ENCODE measurements at places on chromosomes 16 and 17. TPM values are rescaled to one million over a fixed set of nuclear protein-coding genes. Genes with fewer than 3 reads are reported as not detected.

DNA sequence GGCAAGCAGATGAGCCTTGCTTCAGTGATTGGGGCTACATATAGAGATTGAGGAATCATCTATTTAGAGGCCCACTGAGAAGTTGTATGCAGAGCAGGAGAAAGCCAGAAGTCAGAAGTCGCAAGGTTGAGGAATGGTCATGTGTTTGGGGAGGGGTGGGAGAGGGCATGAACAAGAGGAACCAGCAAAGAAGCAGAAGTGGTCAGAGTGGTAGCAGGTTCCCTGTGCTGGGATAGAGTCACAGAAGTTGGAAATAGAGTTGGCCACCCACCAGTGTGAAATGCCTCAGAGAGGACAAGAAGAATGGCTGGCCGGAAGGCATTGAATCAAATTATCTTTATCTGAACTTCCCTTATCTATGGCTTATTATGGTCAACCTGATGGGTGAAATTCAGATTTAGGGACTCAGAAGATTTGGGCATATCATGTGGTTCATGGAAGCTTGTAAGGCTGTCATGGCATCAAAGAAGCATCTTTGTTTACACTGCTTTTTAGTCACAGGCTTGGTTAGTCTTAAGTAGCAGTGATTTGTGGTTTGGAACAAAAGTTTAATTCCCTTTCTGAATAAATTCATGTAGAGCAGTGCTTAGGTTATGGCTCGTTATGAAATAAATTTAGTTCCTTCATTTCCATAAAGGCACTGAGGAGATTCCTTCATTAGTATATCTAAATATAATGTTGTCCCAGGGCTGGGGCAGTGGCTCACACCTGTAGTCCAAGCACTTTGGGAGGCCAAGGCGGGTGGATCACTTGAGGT, 19.7 kb downstream of the MAP3K3 start:
- no peak for DNase-seq

Gene OR4D1
- not detected for total RNA-seq

DNA sequence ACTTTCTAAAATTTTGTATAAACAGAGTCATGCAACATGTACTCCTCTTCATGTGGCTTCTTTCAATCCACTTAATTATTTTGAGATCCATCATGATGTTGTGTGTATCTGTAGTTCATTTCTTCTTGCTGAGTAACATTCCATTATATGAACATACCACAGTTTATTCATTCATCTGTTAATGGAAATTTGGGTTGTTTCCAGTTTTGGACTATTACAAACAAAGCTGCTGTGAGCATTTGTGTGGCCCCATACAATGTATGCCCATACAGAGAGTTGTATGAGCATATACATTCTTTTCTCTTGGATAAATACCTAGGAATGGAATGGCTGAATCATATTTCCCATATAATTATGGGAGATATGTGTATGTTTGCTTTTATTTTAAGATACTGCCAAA, 85.6 kb downstream of the CLEC16A start:
- DNase-seq: no peak

GRCh38 chr16:11835891-11836649, 15.3 kb downstream of the RSL1D1 start:
- no peak for DNase-seq

DNA sequence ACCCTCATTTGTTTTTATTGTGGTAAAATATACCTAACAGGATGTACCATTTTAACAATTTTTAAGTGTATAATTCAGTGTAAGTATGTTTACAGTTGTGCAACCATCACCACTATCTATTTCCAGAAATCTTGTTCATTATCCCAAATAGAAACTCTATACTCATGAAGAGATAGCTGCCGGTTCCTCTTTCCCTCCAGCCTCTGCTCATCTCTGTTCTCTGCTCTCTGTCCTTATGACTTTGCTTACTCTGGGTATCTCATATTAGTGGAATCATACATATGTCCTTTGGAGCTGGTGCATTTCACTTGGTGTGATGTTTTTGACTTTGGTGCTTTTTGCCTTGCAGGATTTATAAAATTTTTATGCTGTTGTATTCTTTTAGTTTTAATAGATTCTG, 19.4 kb downstream of the CYLD start:
- DNase-seq: no peak

- DNase-seq: no peak
These were observed 1.2 kb downstream of the TRIM65 start for GRCh38 chr17:75895370-75896155.

Gene DOC2B
- 4.5 TPM for total RNA-seq

Gene MT2A
- total RNA-seq: 95.2 TPM

Gene CDH5
- total RNA-seq: 58.4 TPM

Gene XAF1
- total RNA-seq: 16.8 TPM

GRCh38 chr16:2447920-2448583, 11.9 kb upstream of the TEDC2 start:
- no peak for DNase-seq

Gene PSMC5
- 145 TPM for total RNA-seq

DNA sequence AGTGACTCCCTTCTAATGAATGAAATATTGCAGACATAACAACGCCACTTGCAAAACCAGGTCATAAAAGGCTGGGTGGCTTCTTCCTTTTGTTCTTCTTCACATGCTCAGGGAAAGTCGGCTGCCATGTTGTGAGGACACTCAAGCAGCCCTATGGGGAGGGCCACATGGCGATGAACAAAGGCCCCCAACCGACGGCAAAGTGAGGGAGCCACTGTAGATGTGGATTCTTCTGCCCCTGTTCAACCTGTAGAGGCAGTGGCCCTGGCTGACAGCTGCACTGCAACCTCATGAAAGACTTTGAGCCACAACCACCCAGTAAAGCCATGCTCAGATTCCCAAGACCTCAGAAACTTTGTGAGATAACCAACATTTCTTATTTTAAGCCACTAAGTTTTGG, 203.5 kb upstream of the TNRC6C start:
- no peak for DNase-seq

Gene CASKIN1
- total RNA-seq: 5.8 TPM

DNA sequence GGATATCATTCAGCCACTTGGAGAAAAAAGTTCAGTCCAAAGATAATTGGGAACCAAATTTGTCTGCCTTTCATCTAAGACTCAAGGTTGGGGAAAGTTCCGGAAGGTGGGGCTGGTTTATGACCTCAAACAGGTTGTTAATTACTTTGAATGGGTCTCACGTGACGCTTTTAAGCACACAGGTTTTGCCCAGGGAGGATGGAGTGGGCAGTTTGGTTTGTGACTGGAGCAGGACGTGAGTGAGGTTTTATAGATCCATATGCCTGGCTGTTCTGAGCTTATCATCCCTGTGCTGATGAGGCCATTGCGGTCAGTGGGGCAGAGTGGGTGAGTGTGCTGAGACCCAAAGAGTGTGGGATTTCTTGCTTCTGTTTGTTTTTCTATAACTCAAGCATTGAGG, 38.7 kb upstream of the GPRC5B start:
- no peak for DNase-seq

GRCh38 chr16:80427795-80428194, 113.0 kb upstream of the DYNLRB2 start:
- DNase-seq: no peak

DNA sequence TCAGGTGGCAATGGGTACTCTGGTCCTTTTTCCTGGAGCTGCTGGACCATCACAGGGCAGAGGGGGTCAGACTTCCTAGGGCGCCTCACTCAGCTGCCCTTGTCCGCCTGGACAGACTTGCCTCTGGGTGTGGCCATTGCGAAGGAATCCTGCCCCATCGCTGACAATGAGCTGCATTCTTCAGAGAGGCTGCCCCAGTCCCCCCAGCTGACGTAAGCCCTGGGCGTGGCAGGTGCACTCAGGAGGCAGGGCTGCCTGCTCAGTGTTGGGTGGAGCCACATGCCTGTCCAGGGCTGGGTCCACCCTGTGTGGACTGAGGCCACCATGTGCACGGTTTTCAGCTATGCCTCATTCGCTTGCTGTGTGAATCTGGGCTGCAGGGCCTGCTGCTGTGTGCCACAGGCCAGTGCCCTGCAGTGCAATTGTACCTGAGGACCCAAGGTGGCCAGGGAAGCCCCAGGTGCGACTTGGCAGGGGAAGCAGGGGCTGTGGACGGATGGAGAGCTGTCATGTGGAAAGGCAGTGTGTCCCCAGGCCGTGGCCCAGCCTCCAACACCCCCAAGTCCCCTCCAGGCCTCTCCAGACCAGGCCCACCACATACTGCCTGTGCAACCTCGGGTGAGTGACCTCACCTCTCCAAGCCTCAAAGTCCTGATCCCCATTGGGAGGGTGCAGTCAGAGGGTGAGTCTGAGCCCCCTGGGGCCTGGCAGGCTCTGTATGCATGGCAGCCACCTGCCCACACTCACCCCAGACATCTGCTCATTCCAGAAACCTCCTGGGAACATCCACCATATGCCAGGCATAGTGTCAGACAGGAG, 14.0 kb upstream of the MPRIP start:
- DNase-seq: peak; percentile 76

- DNase-seq: no peak
These were observed 20.9 kb downstream of the SOCS1 start for GRCh38 chr16:11234884-11235702.

Gene AIPL1
- not detected for total RNA-seq

GRCh38 chr16:87615621-87616041, 13.3 kb downstream of the JPH3 start:
- DNase-seq: peak; percentile 23

Gene PRKCB
- 2.2 TPM for total RNA-seq

- peak; percentile 52 for DNase-seq
These were observed 83.7 kb downstream of the LMF1 start for GRCh38 chr16:886802-887731.

GRCh38 chr16:85151603-85152413, 39.5 kb upstream of the CIBAR2 start:
- peak; percentile 87 for DNase-seq

DNA sequence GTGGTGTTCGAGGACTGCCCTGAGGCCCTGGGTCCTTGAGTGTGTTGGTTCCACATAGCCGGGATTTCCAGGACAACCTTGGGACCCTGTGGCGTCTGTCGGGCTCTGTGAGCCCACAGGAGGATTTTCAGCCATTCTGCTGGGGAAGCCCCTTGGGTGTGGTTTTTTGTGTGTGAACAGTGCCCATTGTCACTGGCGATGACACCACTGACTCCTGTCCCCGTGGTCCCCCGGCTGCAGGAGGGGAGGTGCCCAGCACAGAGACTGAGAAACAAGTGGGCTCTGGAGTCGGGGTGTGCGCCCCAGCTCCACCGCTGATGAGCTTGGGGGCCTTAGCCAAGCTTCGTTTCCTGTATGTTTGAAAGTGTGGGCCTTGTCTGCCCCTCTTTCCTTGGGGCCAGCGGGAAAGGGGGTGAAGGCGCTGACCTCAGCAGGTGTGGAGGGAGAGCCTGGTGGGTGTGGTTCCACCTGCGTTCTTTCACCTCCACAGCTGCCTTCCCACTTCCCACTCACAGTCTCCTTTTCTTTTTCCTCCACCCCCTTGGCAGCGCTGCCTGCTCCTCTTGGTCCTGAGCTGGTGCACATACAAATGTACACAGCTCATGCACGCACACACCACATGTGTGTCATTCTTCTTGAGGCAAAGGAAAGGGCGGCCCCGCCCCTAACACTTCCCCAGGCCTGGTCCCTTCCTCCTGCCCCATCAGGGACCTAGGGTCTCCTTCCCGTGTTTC, 16.1 kb downstream of the MGRN1 start:
- no peak for DNase-seq

DNA sequence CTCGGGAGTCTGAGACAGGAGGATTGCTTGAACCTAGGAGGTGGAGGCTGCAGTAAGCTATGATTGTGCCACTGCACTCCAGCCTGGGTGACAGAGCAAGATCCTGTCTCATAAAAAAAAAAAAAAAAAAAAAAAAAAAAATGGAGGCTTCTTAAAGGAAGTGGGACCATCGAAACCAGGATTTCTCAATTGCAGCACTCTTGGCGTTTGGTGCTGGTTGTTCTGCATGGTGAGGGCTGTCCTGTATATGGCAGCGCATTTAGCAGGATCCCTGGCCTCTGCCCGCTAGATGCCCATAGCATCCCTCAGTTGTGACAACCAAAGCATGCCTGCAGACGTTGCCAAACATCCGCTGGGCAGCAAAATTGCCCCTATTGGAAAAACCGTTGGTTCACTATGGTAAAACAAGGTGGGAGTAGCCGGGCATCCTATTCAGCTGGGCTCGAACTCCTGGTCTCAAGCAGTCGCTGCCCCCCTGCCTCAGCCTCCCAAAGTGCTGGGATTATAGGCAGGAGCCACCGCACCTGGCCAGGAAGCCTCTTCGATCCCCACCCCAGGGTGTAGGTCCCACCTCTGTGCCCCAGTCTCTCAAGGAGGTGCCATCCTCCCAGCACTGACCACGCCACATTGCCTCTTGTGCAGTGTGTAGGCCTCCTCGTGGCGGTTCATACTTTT, 6.5 kb upstream of the NPIPB7 start:
- DNase-seq: peak; percentile 18

DNA sequence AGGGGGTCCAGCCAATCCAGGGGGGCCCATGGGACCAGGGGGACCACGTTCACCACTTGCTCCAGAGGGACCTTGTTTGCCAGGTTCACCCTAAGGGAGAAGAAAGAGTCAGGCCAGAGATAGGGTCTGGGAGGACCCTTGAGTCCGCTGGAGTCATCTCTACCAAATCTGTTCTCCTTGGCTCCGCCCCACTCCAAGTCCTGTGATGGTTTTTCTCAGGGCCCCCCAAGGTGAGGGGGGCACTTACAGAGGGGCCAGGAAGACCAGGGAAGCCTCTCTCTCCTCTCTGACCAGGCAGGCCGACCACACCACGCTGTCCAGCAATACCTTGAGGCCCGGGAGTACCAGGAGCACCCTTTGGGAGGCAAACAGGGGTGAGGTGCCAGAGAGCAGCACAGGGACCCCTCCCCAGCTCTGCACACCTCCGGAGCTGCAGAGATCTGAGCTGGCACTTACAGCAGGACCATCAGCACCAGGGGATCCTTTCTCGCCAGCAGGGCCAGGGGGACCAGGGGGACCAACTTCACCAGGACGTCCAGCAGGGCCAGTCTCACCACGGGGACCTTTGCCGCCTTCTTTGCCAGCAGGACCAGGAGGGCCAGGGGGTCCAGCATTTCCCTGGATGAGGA, 12.4 kb downstream of the COL1A1 start:
- DNase-seq: no peak

Gene CORO1A
- total RNA-seq: 15.8 TPM

Gene GPR139
- not detected for total RNA-seq
